ENCODE measurements at places on chromosomes 16 and 17.

DNA sequence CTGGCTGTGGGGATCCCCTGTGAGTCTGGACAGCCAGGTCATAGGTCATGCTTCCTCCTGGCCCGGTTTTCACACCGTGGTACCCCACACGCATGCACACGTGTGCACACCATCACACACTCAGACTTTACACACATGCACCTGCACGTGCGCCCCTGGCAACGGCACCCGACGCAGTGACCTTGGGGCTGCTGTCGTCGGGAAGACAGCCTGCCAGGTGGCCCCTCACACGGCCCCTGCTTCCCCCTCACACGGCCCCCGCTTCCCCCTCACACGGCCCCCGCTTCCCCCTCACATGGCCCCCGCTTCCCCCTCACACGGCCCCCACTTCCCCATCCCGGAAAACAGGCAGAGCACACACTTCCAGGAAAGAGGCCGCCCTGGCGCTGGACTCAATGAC, 45.1 kb downstream of the CBFA2T3 start:
- DNase-seq: no peak

DNA sequence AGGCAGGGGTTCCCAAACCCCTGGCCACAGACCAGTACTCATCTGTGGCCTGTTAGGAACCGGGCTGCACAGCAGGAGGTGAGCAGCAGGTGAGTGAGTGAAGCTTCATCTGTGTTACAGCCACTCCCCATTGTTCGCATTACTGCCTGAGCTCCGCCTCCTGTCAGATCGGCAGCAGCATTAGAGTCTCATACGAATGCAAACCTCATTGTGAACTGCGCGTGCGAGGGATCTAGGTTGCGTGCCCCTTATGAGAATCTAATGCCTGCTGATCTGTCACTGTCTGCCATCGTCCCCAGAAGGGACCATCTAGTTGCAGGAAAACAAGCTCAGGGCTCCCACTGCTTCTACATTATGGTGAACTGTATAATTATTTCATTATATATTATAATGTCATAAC, 25.1 kb upstream of the RMI2 start:
- DNase-seq: no peak

DNA sequence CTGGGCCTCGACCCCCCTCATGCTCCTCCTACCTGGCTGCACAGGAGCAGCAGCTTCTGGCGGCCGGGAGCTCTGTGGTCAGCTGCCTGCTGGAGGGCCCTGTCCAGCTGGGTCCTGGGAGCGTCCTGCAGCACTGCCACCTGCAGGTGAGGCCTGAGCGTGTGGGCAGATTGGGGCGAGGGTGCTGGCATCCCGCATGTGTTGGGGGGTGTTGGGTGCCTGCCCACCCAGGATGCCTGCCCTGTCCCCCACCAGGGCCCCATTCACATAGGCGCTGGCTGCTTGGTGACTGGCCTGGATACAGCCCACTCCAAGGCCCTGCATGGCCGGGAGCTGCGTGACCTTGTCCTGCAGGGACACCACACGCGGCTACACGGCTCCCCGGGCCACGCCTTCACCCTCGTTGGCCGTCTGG, 16.5 kb downstream of the FCSK start:
- no peak for DNase-seq

- peak; percentile 79 for DNase-seq
Observed at GRCh38 chr16:85402910-85403692, 210.0 kb upstream of the GSE1 start.

DNA sequence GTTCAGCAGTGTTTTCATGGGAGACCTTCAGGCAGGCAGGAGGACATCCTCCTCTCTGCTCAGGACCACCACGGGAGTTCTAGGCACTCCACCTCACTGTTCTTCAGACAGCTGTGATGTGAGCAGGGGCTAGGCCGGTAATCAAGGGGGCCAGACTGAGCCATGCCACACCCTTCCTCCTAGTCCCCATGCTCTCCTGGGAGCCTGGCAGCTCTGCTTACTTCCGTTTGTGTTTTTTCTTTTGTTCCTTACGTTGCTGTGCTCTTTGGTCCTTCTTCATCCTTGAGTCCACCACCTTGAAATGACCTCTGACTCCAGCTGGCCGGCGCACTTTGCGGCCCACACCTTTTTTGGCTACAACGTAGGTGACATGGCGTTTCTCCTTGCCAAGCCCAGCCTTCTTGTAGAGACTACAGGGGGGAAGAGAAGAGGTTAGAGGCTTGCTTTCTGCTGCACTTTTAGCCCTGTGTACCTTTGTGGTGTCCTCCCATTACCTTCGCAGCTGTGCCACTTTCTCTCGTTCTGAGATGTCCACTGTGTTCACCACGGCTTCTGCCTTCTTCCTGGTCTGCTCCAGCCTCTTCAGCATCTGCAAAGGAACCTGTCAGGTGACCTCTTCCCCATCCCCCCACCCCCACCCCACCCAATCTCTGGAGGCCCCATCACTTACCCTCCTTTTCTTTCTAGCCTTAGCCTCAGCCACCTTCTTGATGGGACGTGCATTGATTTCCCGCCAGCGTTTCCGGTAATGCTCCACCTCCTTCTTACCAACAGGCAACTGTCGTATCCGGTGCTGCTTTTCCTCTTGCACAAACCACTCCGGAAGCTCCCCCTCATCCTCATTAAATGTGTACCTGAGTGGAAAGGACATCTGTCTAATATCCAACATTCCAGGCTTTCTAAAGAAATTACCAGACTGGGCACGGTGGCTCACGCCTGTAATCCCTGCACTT, 7.4 kb upstream of the PSMC5 start:
- peak; percentile 92 for DNase-seq

DNA sequence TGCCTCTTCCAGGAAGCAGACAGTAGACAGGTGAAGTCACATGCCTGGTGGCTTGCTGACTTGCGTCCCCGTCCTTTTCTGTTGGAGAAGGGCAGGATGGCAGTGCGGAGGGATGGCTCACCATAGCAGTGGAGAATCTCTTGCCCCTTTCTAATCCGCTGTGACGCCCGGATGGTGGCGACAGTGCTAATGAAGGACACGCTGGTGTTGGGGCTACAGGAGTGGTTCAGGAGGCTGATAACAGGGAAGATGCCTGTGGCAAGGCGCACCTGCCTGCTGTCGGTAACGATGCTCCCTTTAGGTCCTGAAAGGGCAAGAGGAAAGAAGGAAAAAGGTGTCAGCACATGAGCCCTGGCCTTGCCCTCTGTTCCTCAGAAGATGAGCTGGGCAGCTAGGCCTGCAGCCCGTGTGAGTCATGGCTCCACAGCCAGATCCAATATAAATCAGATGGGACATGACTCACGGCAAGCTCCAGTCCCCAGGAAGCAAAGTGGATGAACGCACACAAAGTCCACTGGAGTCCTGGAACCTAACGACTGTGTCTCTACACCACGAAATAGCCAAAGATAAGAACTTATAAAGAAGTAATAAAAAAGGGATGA, 25.5 kb downstream of the SERPINF1 start:
- no peak for DNase-seq

DNA sequence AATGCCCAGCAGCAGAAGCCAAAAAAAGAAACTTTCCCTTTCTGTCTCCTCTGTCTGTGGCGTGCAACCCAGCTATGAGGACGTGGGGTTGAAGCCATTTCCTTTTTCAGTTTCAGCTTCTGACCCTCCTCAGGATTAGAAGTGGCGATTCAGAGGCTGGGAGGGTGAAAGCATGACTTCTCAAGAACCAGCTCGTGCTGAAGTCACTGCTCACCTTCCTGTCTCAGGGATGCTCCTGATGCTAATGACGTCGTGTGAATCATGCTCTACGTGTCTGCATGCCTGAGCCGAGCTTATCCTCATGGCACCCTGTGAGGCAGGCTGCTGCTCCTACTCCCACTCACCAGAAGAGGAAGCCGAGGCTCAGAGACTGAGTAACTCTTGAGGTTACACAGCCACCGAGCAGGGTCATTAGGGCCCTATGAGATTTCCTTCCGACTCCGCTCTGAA, 5.7 kb upstream of the LPO start:
- DNase-seq: no peak

DNA sequence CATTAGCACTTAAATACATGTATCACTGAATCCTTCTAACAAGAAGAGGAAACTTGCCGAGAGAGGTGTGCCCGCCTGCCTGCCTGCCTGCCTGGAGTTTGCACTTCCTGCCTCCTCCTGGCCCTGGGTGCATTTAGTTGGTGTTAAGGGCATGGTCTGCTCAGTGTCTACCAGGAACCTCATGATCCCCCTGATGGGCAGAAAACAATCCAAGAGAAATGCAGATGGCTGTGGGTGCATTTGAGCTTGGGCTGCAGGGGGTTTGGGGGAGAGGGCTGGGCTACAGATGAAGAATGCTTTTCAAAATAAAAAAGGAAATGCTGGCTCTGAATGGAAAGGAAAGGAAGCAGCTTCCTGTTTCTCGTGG, 10.1 kb downstream of the KSR1 start:
- DNase-seq: no peak

DNA sequence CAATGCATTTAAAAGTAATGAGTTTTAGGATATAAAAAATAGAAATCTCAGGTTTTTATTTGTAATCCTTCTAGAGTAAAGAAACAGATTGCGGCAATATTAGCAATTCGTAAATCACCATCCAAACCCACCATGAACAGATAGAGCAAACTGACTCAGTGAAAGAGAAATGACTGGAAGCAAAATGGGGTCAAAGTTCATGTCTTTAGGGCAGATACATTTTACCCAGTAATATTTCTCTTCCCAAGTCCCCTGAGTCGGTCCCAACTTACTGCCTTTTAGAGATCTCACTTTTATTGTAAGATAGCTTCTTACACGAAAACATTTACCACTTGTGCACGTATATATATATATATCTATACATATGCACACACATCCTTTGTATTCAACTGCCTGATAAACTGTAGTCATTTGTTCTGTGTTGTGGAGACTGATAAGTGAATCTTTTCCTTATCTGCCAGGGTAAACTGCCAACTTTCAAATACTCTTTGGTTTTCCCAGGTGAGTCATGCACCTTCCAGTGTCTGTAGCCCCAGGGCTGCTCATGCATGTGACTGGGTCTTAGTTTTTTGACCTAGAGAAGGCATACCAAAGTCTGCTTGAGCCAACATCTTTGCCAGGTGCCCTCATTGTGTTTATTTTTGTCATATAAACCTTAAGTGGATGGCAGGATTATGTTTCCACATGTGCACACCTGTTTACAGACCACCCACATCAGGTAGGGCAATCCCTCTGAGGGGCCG, 7.8 kb upstream of the IRF8 start:
- DNase-seq: no peak

- DNase-seq: no peak
Observed at GRCh38 chr16:89116341-89117226, 22.9 kb downstream of the ACSF3 start.

DNA sequence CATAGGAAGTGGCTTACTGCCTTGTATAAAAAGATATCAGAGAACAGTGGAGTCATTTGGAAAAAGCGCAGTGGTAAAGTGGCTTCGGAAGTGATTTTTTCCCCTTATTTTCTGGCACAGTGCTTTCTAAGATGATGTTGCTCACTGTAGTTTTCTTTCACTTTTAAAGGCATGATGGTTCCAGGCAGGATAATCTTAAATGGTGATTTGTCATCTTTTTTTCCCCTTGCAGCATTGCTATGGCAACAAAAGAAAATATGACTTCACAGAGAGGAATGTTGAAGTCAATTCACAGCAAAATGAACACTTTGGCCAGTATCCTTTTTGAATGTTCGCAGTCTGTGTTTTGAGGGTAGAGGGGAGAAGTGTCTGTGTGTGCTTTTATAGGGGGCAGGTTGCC, 42.5 kb downstream of the GOSR1 start:
- DNase-seq: no peak

DNA sequence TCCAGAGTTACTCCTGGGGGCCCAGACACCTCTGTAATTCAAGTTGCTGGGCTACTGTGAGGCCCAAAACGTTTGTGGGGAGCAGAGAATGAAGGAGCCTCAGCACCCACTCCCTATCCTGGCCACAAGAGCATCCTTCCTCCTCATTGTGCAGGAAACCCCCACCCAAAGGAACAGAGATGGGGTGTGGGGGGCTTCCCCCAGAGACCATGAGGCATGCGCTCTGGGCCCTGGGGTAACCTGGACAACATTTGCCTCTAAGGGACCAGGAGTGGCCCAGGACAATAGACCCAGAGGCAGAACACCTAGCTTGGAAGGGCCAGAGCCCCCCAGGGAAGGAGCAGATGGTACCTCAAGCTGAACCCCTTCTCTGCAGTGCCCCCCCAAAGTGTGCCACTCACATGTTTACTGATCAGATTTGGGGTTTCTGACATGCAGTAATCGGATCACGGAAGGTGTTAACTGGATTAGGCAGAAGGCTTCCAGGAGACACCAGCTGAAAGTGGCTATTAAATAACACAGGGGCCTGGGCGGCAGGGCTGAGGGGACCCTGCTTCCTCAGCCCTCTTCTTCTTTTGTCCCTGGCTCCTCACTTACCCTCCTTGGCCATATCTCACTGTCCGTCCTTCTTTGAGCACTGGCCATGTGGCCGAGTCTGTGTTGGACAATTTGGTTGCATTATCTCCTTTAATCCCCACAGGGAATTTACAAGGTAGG, 50.8 kb downstream of the SDK2 start:
- no peak for DNase-seq

DNA sequence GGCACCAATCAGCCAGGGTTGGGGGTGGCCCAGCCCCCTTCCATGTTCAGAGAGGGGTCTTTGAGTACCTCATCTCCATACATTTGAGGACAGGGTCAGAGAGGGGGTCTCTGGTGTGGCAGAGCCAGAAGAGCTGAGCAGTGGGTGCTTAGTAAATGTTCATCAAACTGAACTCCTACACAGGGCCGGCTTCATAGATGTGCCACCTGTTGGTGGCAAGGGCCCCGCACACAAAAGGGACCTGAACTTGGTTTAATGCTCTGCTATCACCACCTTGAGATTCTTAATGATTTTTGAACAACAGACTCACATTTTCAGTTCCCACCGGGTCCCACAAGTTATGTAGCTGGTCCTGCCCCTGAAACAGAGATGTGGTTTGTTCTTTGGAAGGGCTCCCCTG, 9.0 kb upstream of the C1QL1 start:
- DNase-seq: peak; percentile 36

GRCh38 chr17:32805029-32805976, 71.6 kb downstream of the MYO1D start:
- DNase-seq: no peak

- DNase-seq: no peak
Observed at GRCh38 chr16:87435372-87436224, 43.5 kb downstream of the MAP1LC3B start.

- DNase-seq: no peak
Observed at GRCh38 chr17:11909348-11909747, 87.9 kb downstream of the ZNF18 start.

- no peak for DNase-seq
Observed at GRCh38 chr17:37221865-37222264, 153.9 kb upstream of the C17orf78 start.

- no peak for DNase-seq
Observed at GRCh38 chr16:80802138-80802537, 2.3 kb downstream of the CDYL2 start.
